Activated naive CD8-positive, alpha-beta T cell treated with anti-CD3 and anti-CD28 coated beads for 36 hours (primary cell): ENCODE measurements at places on chromosomes 11 and 22.

DNA sequence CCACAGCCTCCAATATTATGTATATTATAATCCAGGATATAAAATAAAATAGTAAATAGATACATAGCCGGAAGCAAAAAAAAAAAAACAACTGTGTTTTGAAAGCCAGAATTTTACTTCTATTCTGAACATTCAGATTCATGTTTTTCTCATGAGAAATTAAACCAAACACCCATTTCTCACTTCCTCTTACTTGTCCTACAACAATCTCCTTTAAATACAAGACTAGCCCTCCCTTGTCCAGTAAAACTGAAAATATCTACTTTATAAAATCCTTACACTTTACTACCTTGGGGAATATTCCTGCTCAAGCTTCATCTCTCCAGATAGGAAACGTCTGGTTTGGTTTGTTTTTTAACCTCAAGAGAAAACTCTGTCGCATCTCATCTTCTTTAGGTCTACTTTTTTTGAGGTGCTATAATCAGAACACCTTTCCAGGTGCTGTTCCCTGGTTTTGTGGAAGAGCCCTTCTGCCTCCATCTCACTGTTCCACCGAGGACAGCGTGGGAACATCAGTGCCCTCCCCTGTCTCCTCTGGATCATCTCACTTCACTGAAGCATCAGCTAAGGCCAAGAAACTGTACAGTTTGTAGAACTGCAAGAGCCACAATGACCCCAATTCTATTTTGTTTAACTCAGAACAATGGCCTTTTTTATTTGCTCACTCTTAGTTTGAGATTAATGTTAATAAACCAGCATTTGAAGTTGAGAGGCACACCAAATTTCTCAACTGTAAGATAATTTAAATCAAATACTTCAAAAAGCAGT is 82.0 kb upstream of the ARHGAP32 start:
- DNase-seq: no peak

- no peak for DNase-seq
Observed at GRCh38 chr11:118214210-118214914, 10.4 kb downstream of the JAML start.

DNA sequence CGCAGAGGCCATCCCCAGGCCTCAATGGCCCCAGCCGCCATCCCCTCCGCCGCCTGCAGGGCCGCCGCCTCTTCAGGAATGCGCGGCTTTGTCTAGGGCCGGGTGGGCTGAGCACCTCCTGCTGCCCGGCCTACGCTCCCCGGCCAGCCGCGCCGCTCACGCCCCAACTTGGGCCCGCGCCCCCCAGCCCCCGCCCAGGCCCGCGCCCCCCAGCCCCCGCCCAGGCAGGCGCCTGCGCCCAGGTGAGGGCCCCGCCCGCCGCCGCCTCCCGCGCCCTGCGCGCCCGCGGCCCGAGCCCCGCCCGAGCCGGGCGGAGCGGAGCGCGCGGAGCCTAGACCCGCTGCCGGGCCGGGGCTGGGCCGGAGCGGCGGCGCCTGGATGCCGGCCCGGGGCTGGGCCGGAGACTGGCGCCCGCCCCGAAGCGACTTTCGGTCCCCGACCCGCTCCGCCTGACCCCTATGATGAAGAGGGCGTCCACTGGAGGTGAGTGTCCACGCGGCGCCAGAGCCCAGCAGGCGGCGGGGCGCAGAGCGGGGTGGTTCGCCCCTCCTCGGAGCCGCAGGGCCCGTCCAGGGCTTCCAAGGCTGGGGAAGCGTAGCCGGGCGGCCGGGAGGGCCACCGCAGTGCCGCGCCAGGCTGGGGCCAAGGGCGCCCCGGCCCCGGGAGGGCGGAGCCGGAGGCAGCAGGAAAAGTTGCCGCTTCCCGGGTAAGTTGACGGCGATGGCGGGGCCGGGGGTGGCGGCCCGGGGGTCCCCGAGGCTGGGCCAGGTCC is 34.3 kb upstream of the PRODH start:
- no peak for DNase-seq

DNA sequence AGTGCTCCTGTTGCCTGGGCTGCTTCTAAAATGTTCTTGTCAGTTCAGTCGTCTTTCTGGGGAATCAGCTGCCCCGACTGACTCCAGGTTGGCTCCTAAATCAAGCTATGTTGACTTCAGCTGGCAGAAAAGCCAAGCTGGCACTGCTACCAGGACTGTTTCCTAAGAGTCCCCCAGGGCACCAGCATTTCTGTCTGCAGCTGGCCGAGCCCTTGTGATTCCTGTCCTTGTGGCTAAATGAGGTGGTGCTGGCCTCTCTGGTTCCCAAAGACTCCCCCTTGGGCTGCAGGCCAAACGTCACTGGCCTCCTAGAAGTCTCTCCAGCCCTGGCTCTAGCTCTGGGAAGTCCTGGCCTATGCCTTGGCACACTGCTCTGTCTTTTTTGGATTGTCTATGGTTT is 31.1 kb downstream of the GRAMD1B start:
- DNase-seq: no peak

DNA sequence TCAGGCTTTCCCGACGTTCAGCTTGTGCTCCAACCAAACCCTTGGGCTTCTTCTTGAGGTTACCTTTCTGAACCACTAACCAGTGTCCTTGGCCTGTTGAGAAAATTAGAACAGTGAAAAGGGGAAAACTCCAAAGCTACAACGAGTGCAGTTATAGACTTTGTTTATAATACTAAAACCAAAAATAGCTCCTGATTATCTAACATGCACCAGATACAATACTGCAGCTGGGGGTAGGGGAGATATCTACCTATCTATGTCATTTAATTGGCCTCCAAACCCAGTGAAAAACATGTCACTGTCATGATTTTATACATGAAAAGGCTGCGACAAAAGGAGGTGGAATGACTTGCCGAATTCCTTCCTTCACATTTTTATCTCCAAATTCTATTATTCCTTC is 11.9 kb downstream of the XRRA1 start:
- DNase-seq: no peak

GRCh38 chr22:46297151-46297812 is 612 bp downstream of the GTSE1 start:
- DNase-seq: peak; percentile 36

GRCh38 chr11:105574974-105575373 is 34.9 kb upstream of the GRIA4 start:
- DNase-seq: no peak

DNA sequence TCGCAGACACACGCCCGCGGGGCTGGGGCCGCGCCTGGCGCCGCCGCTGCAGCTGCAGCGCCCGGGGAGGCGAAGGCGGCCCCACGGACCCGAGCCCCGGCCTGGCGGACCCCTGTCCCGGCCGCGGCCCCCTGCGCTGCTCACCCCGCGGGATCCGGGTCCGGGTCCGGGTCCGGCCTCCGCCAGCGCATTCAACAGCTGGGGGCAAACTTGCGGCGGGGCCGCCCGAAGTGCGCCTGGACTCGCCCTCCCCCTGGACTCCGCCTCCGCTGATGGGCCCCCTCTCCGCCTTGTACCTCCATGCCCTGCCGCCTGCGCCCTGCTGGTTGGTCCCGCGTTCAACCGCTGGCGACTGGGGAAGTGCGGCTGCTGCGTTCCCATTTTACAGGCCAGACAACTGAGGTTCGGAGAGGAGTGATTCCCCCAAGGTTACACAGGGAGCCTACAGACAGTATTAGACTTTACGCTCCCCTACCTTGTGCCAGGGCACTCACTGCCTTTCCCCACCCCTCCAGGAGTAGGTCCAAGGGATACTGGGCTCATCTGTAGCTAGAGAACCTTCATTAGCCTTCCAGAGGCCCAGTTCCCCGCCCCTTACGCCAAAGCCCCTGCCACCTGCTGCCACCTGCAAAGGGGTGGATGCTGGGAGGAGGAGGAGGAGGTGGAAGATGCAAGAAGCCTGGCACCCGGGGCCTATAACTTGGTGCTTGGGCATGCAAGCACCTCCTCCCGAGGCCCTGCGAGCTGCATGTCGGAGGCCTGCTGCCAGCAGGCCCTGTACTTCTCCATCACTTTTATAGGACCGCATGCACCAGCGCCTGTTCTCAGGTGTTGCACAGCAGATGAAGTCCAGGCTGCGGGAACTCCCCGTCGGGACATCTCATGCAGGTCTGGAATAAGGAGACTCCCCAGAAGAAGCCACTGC is 694 bp upstream of the ELFN2 start:
- DNase-seq: no peak

GRCh38 chr11:126886636-126887035 is 113.9 kb downstream of the KIRREL3 start:
- DNase-seq: no peak
